Nasal cavity respiratory epithelium epithelial cell of viscerocranial mucosa (primary cell): ENCODE measurements at places on chromosomes 2 and 18. TPM values are rescaled to one million over a fixed set of nuclear protein-coding genes. Genes with fewer than 3 reads are reported as not detected.

Gene CROCC2
- total RNA-seq: not detected in 2 replicates

Gene TTN
- under 0.01 TPM in 2 replicates for total RNA-seq

Gene CD8B
- not detected in 2 replicates for total RNA-seq

Gene TPGS2
- 65.6 and 114 TPM in 2 replicates for total RNA-seq

Gene IL37
- not detected in 2 replicates for total RNA-seq

Gene PLB1
- total RNA-seq: 0.34 and 1.6 TPM in 2 replicates

Gene KYNU
- 11.6 and 61.0 TPM in 2 replicates for total RNA-seq

Gene CCDC195
- not detected in 2 replicates for total RNA-seq

Gene OSBPL6
- total RNA-seq: 13.7 and 15.9 TPM in 2 replicates

Gene TXNL4A
- total RNA-seq: 34.9 and 39.7 TPM in 2 replicates

Gene CABYR
- total RNA-seq: 1.4 and 2.7 TPM in 2 replicates

Gene DSC3
- 362 and 394 TPM in 2 replicates for total RNA-seq

Gene BOLL
- total RNA-seq: not detected in 2 replicates

Gene RTP5
- total RNA-seq: not detected in 2 replicates

Gene C2orf15
- 0.93 and 2.1 TPM in 2 replicates for total RNA-seq

Gene CXCR4
- total RNA-seq: not detected in 2 replicates

Gene ACVR1C
- total RNA-seq: 0.34 and 0.50 TPM in 2 replicates

Gene GLI2
- 0.07 TPM in 1 of 2 replicates, not detected in the other for total RNA-seq

Gene FAP
- 1.7 and 14.2 TPM in 2 replicates for total RNA-seq

Gene CAVIN2
- total RNA-seq: 2.1 and 9.3 TPM in 2 replicates

Gene ASXL3
- under 0.01 and 0.14 TPM in 2 replicates for total RNA-seq

Gene BCL2
- total RNA-seq: 1.4 and 1.8 TPM in 2 replicates

Gene CCDC178
- 0.34 and 0.43 TPM in 2 replicates for total RNA-seq

Gene SLC9A2
- 0.14 and 0.34 TPM in 2 replicates for total RNA-seq

Gene AOX1
- total RNA-seq: 4.2 and 7.5 TPM in 2 replicates

Gene UGT1A1
- under 0.01 and 1.5 TPM in 2 replicates for total RNA-seq

Gene SIX3
- total RNA-seq: 0.68 and 4.1 TPM in 2 replicates

Gene STPG4
- total RNA-seq: under 0.01 and 0.07 TPM in 2 replicates
